Renal cortical epithelial cell (primary cell): ENCODE measurements at places on chromosomes 2 and 18. TPM values are rescaled to one million over a fixed set of nuclear protein-coding genes. Genes with fewer than 3 reads are reported as not detected.

DNA sequence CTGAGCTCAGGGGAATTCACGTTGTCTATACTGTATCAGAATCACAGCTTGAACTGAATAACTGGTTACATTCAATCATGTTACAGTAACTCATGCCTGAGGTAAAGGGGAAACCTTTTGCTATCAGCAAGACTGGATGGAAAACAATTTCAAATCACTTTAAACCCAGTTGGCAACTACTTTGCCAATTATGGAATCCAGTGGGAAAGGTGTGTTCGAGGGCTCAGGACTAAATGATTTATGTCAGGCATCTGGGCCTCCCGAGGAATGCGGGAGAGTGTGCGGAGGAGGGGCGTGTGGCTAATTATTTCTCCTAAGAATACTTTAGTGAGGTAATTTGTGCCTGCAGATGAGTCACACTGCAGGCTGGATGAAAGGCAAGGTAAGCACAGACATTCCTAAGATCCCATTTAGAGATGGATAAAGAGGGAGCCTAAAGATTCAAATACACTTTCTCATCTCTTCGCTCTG lies 100.1 kb downstream of the HRH4 start:
- peak; percentile 90 for DNase-seq

DNA sequence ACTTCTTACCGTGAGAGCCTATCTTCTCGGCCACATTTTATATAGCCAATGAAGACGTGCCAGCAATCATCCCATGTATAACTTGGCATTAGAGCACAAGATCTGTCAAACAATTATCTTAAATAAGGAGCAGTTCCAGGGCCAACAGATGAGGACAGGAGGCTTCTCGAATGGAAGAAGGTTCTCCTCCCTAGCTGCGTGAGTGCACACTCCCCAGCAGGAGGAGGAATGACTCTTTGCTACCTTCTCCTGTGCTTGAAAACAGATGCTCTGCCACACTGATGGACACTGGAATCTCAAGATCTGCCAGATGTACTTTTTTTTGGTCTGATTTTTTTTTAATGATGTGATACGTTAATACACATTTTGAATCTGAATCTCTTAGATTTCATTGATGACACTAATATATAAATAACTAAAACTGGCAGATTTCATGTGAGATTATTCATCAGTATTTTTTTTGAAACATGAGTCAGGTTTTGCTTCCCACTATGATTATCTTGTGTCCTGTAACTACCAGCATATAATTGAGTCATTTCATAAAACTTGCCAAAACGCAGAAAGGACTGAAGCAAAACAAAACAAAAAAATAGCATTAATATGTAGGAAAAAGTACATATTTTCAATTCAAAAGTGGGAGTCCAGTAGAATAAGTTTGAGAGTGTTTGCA lies 626 bp upstream of the VIT start:
- DNase-seq: no peak

- DNase-seq: no peak
These were observed 45.2 kb downstream of the ITGA6 start for GRCh38 chr2:172472446-172473033.

DNA sequence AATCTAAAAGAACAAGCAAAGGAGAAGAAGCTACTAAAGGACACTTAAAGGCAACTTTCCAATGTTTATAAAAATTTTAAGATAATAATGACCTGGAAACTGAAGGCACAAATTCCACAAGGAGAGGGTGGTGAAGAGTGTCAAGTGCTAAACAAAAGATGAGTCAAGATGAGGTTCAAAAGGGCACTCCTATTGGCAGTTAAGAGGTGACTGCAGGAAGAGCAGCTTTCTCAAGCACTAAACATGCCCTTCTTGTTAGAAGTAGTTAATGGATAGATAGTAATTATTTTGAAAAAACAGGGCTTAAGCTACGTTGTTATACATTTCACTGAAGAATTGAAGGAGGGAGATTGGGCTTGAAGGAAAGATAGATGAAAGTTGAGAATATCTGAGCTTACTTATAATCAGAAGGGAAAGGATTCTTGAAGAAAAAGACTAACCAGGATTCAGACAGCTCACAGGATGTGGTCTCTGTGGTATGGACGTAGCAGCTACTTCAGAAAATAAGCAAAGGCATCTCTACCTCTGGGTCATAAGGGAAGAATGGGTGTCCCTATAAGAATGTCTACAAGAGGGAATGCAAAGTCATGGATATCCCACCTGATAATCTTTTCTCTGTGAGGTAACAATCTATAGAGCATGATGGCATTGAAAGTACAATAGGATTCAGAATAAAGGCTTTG lies 454.7 kb upstream of the SLC39A10 start:
- DNase-seq: peak; percentile 70

- no peak for DNase-seq
These were observed 60.4 kb downstream of the C2orf76 start for GRCh38 chr2:119306196-119306590.

- no peak for DNase-seq
These were observed 1.6 kb downstream of the TEKT4 start for GRCh38 chr2:94872676-94873361.

DNA sequence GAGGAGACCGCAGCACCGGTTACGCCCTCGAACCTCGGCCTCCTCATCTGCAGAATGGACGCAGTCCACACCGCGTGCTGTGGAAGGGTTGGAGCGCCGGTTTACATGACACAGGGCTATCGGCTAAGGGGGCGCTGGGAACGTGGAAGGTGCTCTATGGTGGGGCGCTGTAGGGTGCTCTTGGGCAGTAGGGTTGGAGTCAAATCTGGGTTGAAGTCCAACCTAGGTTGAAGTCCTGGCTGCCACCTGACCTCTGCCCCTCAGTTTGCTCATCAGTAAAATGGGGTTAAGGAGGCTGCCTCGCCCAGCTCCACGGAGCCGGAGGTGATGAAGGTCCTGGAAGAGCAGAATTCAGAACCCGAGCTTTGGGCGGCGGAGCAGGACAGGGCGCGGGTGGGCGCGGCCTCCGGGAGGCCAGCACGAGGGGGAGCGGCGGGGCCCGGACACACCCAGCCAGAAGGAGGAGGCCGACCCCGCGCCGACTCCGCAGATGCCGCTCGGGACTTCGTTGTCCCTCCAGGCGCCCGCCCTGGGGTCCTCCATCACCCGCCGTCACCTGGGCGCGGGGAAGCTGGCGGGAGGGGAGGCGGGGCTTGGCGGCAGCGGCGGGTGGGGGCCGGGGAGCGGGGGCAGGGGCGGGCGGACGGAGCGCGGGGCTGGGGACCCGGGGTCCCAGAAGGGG lies 558 bp upstream of the GAREM2 start:
- DNase-seq: no peak

DNA sequence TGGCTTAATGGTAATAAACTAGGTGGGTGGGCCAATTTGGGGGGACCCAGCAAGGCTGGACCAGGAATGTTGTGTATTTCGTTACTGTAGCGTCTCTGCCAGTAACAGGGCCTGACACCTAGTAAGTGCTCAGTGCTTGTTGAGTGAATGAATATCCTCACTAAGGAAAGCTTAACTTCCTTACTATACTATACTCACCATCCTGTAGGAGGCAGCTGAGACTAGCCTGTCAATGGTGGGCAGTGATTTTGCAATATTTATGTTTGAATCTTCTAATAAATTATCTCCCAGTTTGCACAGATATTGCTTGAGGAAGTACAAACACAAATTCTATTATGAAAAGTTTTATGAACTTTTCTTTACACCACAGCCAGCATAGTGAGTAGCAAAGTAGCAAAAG lies 370.7 kb upstream of the SYT4 start:
- no peak for DNase-seq

DNA sequence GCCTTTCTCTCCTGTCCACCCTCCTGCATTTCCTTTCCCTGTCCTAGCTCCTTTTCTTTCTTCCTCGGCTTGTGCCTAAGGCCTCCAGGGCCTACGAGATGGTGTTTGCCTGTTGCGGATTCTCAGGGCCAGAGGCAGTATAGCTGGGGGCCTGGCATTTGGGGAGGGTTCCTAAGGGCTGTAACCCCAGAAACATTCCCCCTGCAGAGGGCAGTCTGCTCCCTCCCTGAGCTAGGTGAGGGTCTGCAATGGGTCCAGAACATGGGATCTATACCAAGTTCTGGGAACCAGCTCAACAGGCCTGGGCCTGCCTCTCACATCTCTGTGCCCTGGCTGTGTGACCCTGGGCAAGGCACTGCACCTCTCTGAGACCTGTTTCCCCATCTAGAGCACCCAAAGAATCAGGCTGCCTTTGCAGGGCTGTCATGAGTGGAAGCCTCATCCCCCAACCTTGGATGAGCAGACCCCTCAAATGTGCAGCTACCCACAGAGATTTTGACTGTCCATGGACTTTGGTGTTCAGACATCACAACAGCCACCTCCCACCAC lies 97.5 kb downstream of the GLI2 start:
- no peak for DNase-seq

GRCh38 chr2:119264781-119265692 lies 41.4 kb downstream of the STEAP3 start:
- peak; percentile 28 for DNase-seq

GRCh38 chr18:63240531-63241316 lies 78.8 kb downstream of the BCL2 start:
- no peak for DNase-seq

DNA sequence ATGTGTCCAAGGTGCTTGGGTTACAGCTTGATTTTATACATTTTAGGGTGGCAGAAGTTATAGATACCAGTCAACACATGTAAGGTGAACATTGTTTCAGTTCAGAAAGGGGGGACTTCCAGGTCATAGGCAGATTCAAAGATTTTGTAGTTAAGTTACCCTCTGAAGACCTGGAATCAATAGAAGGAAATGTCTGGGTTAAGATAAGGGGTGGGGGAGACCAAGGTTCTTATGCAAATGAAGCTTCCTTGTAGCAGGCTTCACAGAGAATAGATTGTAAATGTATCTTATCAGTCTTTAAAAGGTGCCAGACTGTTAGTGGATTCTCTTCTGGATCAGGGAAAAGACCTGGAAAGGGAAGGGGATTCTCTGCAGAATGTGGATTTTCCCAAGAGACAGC lies 42.4 kb downstream of the BMPR2 start:
- no peak for DNase-seq

GRCh38 chr2:206001912-206002311 lies 84.1 kb downstream of the INO80D start:
- DNase-seq: no peak

DNA sequence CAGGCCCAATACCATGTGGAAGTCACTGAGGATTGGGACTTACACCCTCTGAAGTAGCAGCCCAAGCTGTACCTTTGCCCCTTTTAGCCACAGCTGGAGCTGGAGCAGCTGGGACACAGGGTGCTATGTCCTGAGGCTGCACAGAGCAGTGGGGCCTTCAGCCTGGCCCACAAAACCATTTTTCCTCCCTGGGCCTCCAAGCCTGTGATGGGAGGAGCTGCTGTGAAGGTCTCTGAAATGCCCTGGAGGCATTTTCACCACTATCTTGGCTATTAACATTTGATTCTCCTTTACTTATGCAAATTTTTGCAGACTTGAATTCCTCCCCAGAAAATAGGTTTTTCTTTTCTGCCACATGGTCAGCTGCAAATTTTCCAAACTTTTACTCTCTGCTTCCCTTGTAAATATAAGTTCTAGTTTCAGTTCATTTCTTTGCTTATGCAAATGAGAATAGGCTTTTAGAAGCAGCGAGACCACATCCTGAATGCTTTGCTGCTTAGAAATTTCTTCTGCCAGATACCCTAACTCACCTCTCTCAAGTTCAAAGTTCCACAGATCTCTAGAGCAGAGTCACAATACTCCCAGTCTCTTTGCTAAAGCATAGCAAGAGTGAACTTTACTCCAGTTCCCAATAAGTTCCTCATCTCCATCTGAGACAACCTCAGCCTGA lies 213.8 kb upstream of the MGAT5 start:
- DNase-seq: no peak

- DNase-seq: peak; percentile 89
These were observed 1471.8 kb downstream of the LRP1B start for GRCh38 chr2:140658760-140659692.

DNA sequence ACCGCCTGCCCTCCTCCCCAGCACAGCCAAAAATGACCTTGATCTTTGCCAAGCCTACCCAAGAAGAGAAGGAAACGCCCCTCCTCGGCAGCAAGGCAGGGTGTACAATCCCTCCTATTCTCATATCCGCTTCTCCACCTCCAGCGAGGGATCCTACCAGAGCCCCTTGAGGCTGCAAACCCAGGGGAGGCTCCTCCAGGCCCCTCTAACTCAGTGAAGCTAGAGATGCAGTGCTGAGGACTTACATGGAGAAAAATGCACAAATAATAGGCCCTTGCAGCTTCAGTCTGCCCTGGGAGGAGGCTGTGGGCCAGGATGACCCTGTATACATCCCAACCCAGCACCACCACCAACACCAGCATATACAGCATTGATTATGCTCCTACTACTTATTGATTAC lies 46.9 kb upstream of the POMC start:
- no peak for DNase-seq

DNA sequence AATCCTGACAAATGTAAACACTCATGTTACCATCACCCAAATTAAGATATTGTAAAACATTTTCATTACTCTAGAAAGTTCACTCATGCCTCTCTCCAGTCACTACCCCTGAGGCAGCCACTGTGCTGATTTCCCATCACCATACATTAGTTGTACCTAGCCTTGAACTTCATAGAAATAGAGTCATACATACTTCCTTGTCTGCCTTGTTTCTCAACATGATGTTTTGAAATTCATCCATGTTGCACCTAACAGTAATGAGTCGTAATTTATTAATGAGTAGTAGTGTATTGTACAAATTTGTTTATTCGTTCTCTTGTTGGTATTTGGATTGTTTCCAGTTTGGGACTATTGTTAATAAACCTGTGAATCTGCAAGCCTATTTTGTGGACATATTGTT lies 49.0 kb upstream of the TWSG1 start:
- DNase-seq: no peak

- DNase-seq: no peak
These were observed 161.8 kb upstream of the KLF7 start for GRCh38 chr2:207327513-207327912.

- DNase-seq: peak; percentile 61
These were observed 28.5 kb upstream of the NOSTRIN start for GRCh38 chr2:168773719-168774521.

DNA sequence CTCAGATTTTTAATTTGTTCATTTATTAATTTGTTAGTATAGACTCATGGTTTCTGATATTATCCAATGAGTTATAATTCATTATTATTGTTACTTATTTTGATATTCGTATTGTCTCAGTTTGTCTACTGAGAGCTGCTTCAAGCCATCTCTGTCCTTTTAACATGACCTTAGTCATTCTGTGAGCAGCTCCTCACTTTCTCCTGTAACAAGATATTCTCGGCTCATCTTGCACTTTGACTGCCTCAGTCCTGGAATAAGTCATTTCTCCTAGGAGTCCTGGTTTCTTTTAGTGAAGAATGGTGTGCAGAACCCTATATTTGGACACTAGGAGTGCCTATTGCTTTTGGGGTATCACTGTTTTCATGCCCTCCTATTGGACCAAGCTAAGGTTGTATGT lies 13.2 kb downstream of the ASB1 start:
- no peak for DNase-seq

The COLEC11 gene
- total RNA-seq: not detected in 2 replicates

The THSD7B gene
- total RNA-seq: 0.45 TPM in 1 of 2 replicates, not detected in the other

The CFAP53 gene
- total RNA-seq: 0.35 and 2.2 TPM in 2 replicates

The SOS1 gene
- total RNA-seq: 9.6 and 34.3 TPM in 2 replicates

The PDE6D gene
- total RNA-seq: 19.1 and 25.0 TPM in 2 replicates
